ENCODE measurements at places on chromosomes 6 and 20.

- H3K4me1 ChIP-seq: no peaks in the 10 kb centered on the region
- no peak for DNase-seq
- no peaks in the 10 kb centered on the region for H3K27me3 ChIP-seq
- no peaks in the 10 kb centered on the region for H3K36me3 ChIP-seq
- no peak overlapping the region for H3K4me3 ChIP-seq
These were observed 69.4 kb upstream of the PRL start for GRCh38 chr6:22366214-22366613.

GRCh38 chr6:15370733-15371671 is 125.1 kb downstream of the JARID2 start:
- DNase-seq: no peak
- H3K36me3 ChIP-seq: peaks cover 5% of the 10 kb centered on the region
- no peak overlapping the region for H3K4me3 ChIP-seq

- no peaks in the 10 kb centered on the region for H3K36me3 ChIP-seq
- no peak for DNase-seq
- no peaks in the 10 kb centered on the region for H3K27me3 ChIP-seq
- no peaks in the 10 kb centered on the region for H3K4me1 ChIP-seq
- no peak overlapping the region for H3K4me3 ChIP-seq
- no peak overlapping the region for H3K27ac ChIP-seq
These were observed 46.1 kb upstream of the JAG1 start for GRCh38 chr20:10719740-10720385.

DNA sequence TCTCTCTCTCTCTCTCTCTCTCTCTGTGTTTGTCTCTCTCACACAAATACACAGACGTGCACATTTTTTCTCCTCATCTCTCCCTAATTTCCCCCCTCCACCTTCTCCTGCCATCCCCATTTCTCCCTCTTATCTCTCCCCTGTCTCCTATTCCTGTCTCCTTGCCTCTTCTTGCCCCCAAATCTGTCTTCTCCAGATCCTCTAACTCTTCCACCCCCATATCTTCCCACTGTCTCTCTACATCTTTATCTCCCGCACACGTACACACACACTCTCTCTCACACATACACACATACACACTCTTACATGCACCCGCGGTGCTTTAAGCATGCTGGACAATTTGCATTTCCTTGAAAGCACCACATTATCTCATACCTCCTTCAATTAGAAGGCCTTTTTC is 15.9 kb downstream of the KIZ start:
- 0 out of 2 replicates have a peak, but pooled peaks cover 2% of the 10 kb centered on the region for H3K4me1 ChIP-seq
- DNase-seq: no peak
- no peaks in the 10 kb centered on the region for H3K36me3 ChIP-seq
- no peaks in the 10 kb centered on the region for H3K27me3 ChIP-seq
- no peak overlapping the region for H3K27ac ChIP-seq

DNA sequence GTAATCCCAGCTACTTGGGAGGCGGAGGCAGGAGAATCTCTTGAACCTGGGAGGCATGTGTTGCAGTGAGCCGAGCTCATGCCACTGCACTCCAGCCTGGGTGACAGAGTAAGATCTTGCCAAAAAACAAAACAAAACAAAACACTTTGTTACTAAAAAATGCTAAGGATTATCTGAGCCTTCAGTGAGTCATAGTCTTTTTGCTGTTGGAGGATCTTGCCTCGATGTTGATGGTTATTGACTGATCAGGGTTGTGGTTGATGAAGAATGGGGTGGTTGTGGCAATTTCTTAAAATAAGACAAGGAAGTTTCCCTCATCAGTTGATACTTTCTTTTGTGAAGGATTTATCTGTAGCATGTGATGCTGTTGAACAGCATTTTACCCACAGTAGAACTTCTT is 196.8 kb upstream of the HDDC2 start:
- H3K27me3 ChIP-seq: no peaks in the 10 kb centered on the region
- DNase-seq: no peak
- no peaks in the 10 kb centered on the region for H3K36me3 ChIP-seq
- H3K4me1 ChIP-seq: peaks cover 3% of the 10 kb centered on the region
- H3K4me3 ChIP-seq: no peak overlapping the region

DNA sequence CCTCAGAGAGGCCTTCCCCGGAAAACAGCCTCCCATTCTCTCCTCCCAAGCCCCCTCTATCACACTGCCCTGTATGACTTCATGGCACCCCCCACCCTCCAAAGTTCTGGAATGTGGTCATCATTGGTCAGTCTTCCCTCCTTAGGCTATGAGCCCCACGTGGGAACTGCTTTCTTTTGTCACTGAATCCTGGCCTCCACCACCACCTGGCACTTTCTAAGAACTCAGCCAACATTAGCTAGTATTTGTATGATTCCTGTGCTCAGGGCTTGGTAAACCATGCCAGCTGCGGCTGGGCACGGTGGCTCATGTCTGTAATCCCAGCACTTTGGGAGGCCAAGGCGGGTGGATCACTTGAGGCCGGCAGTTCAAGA is 8.4 kb upstream of the E2F1 start:
- no peaks in the 10 kb centered on the region for H3K27me3 ChIP-seq
- H3K4me1 ChIP-seq: peaks cover 3% of the 10 kb centered on the region
- no peak overlapping the region for H3K4me3 ChIP-seq
- H3K36me3 ChIP-seq: no peaks in the 10 kb centered on the region
- no peak for DNase-seq

GRCh38 chr6:122078481-122078880 is 321.0 kb upstream of the HSF2 start:
- no peak overlapping the region for H3K4me3 ChIP-seq
- no peaks in the 10 kb centered on the region for H3K27me3 ChIP-seq
- H3K27ac ChIP-seq: no peak overlapping the region
- DNase-seq: no peak

All from iPS DF 6.9 (cell line).